ENCODE measurements at places on chromosomes 6 and 20. TPM values are rescaled to one million over a fixed set of nuclear protein-coding genes. Genes with fewer than 3 reads are reported as not detected.

- DNase-seq = no peak
Measured at GRCh38 chr20:57108742-57109570, 157.5 kb downstream of the BMP7 start.

DNA sequence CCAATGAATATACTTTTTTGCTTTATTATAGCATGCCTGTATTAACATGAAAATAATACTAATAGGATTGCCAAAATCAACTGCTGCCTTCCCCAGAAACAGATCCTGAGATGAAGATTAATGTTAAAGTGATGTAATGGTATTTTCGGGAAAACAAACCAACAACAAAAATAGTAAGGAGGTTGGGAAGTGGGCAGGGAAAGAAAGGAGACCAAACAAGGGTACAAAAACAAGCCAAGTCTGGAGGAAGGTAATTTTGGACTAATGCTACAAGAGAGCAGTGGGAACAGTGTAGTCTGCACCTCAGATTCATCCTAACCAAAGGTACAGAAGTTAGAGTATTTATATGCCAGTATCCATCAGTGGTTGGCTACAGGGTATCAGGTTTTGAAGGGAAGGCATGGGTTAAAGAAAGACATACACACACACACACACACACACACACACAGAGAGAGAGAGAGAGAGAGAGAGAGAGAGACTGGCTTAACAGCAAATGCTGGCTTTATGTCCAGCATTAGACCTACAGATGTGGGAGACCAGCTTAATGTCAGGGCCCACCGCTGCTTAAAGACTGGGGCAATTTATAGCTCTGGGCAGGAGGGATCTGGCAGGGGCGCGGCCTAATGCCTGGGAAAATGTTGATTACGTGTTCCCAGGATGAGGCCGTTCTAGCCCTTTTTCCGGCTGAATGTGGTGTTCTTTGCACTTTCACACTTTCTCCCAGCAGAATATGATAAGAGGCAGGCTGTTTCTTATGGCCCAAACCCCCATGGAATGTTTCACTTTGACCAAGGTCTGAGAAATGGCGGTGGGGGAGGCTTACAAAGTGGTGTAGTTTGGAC is 3.8 kb upstream of the SLC17A1 start:
- DNase-seq = no peak

PGC gene
- not detected for total RNA-seq

PCNA gene
- 56.2 TPM for total RNA-seq

ANKRD6 gene
- total RNA-seq = 8.8 TPM

DNA sequence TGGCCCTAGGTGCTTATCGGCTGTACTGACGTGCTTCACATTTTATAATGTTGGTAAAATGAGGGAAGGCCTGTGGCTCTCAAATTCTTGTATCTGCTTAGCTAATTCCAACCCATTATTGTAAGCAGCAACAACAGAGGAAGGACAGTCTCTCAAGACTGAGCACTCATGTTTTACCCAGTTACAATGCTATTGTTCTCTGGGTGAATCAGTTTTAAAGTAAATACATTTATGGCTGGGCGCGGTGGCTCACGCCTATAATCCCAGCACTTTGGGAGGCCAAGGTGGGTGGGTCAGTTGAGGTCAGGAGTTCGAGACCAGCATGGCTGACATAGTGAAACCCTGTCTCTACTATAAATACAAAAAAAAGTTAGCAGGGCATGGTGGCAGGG is 194.6 kb downstream of the PRKN start:
- DNase-seq = no peak

DNA sequence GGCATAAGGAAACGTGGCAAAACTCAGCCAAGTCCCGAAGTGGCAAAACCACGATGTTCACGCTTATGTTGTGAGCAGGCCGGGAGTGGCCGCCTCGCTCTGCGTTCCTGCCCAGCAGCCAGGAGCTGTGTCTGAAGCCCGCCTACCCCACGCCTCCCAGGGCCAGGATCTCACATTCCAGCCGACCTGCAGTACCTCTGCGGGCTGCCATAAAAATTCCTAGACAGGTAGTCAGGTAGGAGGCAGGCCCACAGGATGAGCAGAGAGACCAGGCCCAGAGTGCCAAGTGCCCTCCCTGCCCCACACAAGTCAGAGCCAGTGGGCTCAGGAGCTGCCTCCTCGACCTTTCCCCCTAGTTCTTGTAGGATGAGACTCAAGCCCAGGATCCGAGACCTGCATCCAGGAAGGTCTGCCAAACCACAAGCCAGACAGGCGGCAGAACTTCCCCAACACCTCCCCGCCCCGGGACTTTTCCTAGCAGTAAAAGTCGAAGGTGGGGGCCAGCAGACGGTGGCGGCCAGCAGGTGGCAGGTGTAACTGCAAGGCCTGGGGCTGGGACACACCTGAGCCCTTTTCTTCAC is 16.7 kb downstream of the PMEPA1 start:
- DNase-seq = no peak

GRCh38 chr6:64146876-64147275 is 511.3 kb downstream of the PHF3 start:
- no peak for DNase-seq

DNA sequence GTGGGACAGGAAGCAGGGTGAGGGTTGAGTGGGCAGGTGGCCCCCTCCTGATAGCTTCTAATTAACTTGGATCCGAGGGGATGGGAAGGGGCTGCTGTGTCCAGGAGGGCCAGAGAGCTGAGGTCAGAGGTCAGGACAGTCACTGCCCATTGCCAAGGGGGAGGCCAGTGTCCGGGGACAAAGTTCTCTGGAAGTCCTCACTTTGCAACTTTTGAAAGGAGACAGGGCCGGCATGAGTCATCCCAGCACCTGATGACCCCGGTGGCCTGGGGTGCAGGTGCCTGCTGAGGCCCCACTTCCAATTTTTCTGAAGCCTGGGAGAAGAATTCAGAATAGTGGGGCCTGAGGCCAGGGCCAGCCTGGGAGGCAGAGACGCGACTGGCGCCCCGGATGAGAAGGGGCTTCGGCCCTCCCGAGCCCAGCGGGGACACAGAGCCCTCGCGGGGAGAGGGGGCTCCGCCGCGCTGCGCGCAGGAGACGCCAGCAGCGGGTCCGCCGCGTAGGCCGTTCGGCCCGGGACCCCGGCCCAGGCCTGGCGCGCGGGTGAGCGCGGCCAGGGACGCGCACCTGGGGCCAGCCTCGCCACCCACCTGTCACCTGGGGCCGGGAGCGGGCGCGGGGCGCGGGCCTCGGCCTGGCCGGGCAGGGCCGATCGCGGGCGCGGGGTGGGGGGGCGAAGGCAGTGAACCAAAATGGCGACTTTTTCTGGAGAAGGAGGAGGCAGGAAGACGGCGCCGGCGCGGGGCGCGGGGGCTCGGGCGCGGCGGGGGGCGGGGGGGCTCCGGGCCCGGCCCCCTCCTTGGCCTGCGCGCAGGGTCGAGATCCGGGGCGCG is 586 bp downstream of the ZNF512B start:
- no peak for DNase-seq

GRCh38 chr20:51437182-51437924 is 105.2 kb downstream of the NFATC2 start:
- no peak for DNase-seq

DNA sequence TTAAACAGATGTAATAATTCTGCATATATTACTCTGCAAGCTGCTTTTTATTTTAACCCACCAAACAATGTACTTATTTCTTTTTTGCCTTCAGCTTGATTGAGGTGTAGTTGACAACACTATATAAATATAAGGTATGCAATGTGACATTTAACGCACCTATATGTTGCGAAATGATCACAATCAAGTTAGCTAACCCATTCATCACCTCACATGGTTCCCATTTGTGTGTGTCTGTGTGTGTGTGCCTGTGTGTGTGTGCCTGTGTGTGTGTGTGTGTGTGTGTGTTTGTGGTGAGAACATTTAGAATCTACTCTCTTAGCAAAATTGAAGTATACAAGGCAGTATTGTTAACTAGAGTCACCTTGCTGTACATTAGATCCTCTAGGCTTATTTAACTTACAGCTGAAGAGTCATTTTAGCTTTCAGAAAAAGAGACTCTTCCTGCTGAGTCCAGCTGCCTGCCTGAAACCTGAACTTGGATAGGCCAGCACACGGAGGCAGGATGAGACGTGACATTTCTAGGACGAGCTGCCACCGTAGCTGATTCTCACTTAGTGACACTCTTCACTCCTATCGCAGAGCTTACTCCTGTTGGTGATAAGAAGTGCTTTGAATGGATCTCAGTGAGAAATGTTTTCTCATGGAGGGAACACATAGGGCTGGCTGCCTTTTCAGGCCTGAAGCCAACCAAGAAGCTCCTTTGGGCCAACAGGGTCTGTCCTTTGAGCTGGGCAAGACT is 126.5 kb upstream of the RIPOR2 start:
- DNase-seq = no peak

DNA sequence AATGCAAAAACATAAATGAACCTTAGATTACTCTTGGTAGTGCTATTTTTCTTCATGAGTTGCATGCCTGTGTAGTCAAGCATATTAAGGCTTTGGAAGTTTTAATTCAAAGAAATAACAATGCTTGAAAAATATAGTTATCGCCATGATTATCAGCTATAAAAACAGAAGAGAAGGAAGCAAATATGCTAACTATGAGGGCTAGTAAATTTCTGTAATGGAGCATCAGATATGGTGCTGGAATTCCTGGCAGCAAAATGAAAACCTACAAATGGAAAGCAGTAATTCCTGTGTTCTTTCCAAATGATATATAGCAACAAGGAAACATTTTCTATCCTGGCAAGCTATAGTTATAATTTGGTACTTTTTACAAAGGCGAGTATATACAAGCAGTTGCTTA is 29.7 kb downstream of the DOP1A start:
- DNase-seq = no peak

DNA sequence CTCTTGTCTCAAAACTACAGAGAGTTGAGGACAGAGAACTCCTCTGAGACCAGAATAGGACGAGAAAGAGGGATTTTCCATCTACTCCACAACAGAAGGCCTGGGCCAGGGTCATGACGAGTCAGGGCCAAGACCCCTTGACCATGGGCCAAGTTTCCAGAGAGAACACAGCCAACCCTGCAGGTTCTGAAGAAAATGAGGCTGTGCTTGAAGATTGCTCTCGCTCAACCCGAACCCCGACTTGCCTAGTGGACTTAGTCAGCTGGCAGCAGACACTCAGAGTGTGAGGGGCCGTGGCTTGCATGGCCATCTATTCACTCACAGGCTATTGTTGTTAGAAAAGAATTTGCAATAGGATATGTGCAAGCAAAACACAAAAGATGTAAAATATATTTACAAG is 54.5 kb downstream of the TMEM242 start:
- no peak for DNase-seq

MCCD1 gene
- not detected for total RNA-seq

GRCh38 chr20:5065879-5066383 is 53.8 kb downstream of the PCNA start:
- DNase-seq = no peak

DNA sequence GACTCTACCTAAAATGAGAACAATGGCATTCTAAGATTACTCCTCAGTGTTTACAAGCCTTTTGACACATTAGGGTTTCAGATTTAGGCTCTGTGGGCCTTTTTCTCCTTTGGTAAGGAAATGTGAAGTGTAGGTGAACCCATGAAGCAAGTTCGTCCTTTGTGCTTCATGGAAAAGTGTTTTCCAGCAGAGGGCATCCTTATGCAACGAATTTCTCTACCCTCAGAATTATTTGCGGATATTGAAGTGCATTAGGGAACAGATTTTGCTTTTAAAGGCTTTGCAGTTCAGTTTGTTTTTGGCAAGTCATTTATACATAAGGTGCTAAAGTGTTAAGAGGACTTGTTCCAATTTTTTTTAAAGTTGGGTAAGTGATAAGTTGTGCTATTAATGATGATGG is 55.7 kb upstream of the FERMT1 start:
- peak; percentile 12 for DNase-seq

GRCh38 chr6:15730442-15730841 is 67.6 kb upstream of the DTNBP1 start:
- DNase-seq = no peak

- no peak for DNase-seq
Measured at GRCh38 chr6:160130729-160131484, 9.3 kb downstream of the SLC22A1 start.

CST2 gene
- total RNA-seq = not detected

DNA sequence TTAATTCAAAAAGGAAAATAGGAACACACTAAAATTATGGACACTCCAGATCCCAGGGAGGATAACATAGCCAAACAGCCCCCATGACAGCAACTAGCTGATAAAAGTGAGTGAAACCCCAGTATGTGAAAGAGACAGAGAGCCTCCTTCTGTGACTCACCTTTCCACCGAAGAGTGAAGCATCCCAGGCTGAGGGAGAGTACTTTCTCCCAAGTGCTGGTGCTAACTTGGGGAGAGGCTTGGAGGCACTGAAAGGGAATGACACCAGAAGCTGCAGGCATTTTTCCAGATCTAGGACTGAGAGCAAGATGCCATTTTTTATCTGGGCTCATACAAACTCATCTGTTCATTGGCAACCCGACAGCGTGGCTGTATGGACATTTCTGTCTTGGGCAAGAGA is 339.8 kb downstream of the HTR1B start:
- DNase-seq = no peak

DNA sequence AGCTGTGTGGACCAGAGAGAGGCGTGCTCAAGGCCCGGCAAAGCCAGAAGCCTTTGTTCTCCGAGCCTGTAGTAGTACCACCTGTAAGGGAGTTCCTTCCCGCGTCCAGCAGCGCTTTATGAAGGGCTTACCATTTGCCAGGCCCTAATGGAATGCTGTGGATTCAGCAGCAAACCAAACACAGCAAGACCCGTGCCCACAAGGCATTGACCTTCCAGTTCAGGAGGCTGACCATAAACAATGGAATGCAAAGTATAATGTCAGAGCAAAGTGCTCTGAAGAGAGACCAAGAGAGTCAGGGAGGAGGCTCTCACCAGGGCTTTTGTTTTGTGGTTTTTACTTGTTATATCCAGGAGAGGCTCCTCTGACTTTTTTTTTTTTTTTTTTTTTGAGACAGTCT is 209.8 kb downstream of the ZMYND8 start:
- no peak for DNase-seq

DNA sequence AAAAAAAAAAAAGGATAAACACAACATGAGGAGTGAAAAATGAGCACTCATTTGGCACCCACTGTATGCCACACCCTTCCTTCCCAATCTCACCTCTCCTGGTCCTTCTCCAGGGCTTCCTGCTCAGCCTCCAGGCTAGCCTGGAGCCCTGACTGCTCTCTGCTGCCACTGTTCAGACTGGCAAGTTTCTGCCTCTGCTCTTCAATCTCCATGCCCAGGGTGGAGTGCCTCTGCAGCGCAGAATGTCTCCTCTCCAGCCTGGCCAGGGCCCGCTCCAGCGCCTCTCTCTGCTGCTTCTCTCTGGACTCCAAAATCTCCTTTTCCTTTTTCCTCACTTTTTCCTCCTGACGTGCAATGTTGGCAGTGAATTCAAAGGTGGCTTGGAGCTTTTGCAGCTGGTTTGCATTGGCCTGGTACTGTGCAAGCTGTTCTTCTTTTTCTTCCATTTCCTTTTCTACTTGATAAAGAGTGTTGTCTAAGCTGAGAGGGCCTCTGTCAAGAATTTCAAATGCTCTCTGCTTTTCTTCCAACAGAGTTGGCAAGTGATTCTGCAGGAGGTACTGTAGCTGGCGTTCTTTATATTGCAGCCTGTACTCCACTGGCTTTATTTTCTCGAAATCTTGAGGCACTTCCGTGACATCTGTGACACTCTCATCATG is 194.4 kb downstream of the KIF16B start:
- no peak for DNase-seq

PNPLA1 gene
- 4.2 TPM for total RNA-seq

GRCh38 chr20:24461848-24462247 is 7.6 kb upstream of the SYNDIG1 start:
- DNase-seq = no peak

OXT gene
- not detected for total RNA-seq

- no peak for DNase-seq
Measured at GRCh38 chr20:4131911-4132310, 116.6 kb upstream of the RNF24 start.

VEGFA gene
- 141 TPM for total RNA-seq

Measured in skin of body (tissue), 3 donors.